ENCODE measurements at places on chromosomes 2 and 18. TPM values are rescaled to one million over a fixed set of nuclear protein-coding genes. Genes with fewer than 3 reads are reported as not detected.

The NT5C1B gene
- not detected for total RNA-seq

The LRRC30 gene
- not detected for total RNA-seq

DNA sequence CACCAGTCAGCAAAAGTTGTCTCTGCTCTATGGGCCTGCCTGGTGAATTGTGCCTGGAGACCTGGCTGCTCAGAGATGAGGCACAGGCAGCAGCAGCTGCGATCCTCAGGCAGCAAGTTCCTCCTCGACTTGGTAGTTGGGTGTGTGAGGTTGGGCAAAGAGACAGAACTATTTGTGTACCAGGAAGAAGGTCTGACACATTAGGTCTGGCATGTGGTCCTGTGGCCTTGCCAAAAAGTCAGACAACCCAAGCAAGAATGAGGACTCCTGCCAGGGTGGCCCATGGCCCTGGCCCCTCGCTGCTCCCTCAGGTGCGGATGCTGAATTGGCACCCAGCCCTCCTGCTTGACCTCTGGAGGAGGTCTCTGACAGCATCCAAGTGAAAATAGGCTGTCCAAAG, 192.7 kb downstream of the DYSF start:
- H3K36me3 ChIP-seq = no peaks in the 10 kb centered on the region
- H3K27me3 ChIP-seq = peaks cover 8% of the 10 kb centered on the region
- H3K27ac ChIP-seq = no peak overlapping the region

- no peak overlapping the region for H3K4me3 ChIP-seq
- no peak for DNase-seq
- H3K4me1 ChIP-seq = no peaks in the 10 kb centered on the region
- no peak overlapping the region for H3K27ac ChIP-seq
- peaks cover 28% of the 10 kb centered on the region for H3K27me3 ChIP-seq
Observed at GRCh38 chr2:171652416-171652785, 34.9 kb upstream of the DYNC1I2 start.

DNA sequence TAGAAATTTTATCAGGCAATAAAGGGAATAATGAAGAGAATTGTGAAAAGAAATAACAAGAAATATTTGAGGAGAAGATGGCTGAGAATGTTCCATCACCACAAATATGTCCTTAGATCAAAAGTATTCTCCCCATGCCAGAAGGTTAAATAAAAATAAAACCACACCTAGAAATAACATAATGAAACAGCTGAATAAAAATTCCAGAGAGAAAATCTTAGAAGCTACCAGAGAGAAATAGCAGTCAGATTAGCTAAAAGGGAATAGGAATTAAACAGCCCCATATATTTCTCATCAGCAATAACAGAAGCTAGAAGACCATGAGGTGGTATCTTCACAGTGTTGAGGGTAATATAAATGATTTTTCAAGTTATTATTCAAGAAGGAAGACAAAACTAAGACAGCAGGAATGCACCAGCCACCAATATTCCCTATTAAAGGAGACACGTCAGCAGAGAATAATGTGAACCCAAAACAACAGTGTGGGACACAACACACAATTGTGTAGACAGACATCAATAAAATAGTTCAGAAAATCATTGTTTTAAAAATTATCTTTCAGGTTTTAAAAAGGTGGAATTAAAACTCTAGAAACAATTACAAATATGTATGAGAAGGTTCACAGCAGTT, 82.0 kb upstream of the NEDD4L start:
- H3K27ac ChIP-seq = no peak overlapping the region
- H3K4me1 ChIP-seq = no peaks in the 10 kb centered on the region
- H3K27me3 ChIP-seq = peaks cover 18% of the 10 kb centered on the region
